ENCODE measurements at places on chromosomes 2 and 18. TPM values are rescaled to one million over a fixed set of nuclear protein-coding genes. Genes with fewer than 3 reads are reported as not detected.

DNA sequence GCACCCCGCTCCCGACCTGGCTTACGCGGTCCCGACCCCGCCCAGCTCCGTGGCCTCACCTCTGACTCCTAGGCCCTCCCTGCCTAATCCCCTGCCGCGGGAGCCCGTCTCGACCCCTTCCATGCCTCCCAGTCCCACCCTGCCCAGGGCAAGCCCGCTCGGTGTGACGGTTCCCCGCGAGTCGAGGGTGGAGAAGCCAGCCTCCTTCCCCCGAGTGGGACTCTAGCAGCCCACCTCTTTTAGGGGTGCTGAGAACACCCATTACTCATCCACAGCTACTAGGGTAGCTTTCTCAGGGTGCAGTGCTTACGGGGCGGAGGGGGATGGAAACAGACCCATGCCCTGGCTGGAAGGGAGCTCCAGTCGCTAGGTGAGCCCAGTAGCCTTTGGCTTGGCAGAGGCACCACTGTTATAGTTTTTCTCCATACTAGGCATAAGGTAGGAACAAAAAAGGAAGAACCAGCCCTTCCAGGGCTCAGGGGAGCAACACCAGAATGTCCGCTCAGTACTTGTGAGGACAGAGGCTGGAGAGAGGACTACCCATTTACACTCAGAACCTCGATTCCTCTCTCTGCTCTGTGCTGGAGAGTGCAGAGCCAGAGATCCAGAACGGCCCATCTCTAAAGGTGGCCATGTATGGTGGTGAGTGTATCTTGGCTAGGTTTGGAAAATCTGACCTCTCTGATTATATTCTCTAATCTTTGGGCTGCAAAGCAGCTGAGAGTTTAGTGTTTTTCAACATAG is 606 bp downstream of the AGBL5 start:
- DNase-seq, result no peak

SRD5A2 gene
- polyA plus RNA-seq, result not detected

GRCh38 chr18:46333431-46334135 is 229.4 kb downstream of the HAUS1 start:
- peak; percentile 52 for DNase-seq

GRCh38 chr2:10282611-10283105 is 20.0 kb upstream of the HPCAL1 start:
- no peak for DNase-seq

DNA sequence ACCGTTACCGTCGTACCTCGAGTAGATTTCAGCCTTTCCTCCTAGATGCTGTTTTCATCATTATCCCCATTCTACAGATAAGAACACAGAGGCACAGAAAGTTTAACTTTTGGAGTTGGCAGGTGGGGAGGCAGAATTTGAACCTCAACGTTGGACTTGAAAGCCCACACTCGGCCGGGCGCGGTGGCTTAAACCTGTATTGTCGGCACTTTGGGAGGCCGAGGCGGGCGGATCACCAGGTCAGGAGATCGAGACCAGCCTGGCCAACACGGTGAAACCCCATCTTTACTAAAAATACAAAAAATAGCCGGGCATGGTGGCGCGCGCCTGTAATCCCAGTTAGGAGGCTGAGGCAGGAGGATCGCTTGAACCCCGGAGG is 11.5 kb downstream of the CATIP start:
- no peak for DNase-seq

CLIP4 gene
- polyA plus RNA-seq, result 18.8 TPM

AQP4 gene
- polyA plus RNA-seq, result 0.61 TPM

FSHR gene
- polyA plus RNA-seq, result 0.74 TPM

DNA sequence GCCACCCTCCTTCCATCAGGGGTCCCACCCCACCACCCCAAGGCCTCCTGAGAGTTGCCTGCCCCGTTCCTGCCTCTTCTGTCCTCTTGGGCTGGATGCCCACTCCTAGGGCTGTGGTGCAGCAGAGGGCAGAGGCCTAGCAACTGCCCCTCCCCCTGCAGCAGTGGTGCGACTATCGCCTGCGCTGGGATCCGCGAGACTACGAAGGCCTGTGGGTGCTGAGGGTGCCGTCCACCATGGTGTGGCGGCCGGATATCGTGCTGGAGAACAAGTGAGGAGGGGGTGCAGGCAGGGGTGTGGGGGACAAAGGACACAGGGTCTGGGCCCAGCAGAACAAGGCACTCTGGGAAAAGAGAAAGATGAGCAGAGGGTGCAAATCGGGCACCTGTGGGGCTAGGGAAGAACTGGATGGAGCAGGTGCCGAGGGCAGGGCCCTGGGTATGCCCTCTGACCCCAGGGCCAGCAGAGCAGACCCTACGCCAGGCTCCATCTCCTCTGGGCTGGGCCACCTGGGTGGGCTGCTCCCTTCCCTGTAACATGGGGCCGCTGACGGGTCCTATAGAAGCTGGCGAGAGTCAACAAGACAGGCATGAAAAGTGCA is 1.0 kb downstream of the CHRNG start:
- DNase-seq, result no peak

GRCh38 chr2:190044866-190045265 is 17.7 kb downstream of the MSTN start:
- DNase-seq, result no peak

GRCh38 chr2:163953390-163953907 is 217.6 kb upstream of the FIGN start:
- DNase-seq, result no peak

- no peak for DNase-seq
Measured at GRCh38 chr18:45102863-45103262, 422.2 kb downstream of the SETBP1 start.

- no peak for DNase-seq
Measured at GRCh38 chr2:120037995-120038541, 25.2 kb downstream of the EPB41L5 start.

DNA sequence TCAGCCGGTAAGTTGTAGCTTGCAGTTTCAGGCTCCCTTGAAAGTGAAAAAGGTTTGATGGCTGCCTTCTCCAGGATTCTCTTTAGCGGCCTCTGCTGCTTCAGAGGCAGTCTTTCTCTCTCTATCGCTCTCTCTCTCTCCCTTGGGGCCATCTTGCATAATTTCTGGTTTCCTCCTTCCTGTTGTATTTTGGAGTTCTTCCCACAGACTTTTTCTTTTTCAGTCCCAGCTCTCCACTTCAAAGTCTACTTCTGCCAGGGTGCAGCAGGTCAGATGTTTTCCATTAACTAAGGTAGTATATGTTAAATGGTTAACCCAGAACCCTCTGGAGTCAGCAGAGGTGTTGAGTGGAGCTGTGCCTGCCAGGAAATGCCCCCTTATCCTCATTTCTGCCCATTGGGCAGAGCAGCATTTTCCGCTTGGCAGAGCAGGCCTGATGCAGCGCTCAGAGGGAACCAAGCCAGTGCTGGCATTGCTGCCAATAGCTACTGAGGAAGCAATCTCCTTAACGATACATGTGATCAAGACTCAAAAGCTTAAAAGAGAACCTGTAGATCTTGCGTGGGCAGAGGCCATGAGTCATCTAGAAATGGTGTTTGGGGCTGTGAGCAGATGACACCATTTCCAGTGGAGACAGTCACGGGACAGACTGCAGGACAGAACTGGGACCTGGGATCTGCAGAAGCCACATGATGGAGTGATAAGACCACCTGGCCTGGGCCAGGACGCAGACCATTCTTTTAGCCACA is 20.8 kb downstream of the DBI start:
- peak; percentile 85 for DNase-seq

ANO7 gene
- polyA plus RNA-seq, result 1.0 TPM

KCNE4 gene
- polyA plus RNA-seq, result 5.1 TPM

DNA sequence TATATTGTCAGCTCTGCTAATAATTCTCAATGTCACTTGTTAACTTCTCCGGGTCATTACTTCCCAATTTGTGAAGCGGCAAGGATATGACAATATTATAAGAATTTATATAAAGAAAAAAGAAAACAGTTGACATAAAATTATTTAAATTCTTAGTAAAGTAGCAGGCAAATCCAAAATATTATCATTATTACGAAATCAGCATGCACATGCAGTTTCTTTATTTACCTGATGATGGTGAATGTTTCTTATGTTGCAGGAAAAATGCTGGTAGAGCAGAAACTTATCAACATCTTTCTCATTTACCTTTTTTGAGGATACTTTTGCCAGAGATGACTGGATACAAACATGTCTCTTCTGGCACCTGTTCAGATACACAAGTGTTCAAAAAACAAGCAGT is 38.1 kb downstream of the SRBD1 start:
- no peak for DNase-seq

GRCh38 chr2:790081-790480 is 112.9 kb upstream of the TMEM18 start:
- no peak for DNase-seq

DNA sequence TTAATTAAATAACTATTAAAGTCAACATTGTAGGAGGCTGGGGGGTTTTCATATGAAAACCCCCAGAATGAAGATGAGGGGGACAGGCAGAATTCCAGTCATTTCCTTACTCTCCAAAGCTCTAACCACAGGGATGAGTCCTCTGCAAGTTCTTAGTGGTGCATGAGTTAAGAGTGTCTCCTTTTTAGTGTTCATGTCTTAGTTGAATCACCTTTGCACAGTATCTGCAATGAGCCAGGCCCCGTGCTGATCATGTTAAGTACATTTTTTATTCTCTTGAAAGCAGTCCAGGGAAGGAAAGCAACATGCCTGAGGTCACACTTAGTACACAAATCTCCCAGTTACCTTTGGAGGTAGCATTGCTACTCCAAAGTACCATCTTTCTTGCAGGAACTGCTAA is 25.7 kb upstream of the MSGN1 start:
- no peak for DNase-seq

RBM44 gene
- 0.69 TPM for polyA plus RNA-seq

KCNIP3 gene
- 7.8 TPM for polyA plus RNA-seq

ATP8B1 gene
- polyA plus RNA-seq, result 3.6 TPM

REG3A gene
- polyA plus RNA-seq, result not detected

DNA sequence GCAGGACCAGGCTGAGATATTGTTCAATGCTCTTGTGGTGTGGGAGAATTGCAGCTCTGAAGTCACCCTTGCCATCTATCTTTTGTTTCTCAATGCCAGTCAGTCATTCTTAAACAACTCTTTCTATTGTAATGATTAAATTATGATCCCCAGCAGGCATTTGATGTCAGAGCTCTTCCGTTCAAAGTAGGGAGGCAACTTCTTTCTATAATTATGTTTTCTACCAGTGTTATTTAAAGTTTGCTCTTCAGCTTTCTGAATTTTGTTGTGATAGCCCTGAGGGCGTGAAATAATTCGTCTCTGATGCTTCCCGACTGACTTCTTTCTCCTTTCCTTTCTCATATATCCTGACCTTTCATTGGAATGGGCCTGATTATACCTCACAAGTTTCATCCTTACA is 161.4 kb upstream of the KLHL14 start:
- no peak for DNase-seq

DNA sequence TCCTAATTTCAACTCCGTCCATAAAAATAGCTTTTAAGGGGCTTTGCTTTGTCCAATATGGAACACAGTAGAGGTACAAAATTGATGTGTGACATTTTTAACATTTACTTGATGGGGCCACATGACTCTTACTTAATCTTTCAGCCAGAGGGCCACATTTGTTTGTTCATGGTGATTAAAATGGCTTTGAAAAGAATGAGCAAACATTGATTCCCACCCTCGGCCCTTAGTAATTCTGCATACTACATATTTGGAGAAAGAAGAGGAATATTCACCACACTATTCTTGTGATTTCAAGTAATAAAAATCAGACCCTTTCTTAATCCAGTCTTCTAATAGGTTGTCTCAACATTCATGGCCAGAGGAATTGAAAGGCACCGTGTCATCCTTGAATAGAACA is 17.5 kb downstream of the ARPC2 start:
- DNase-seq, result no peak

DNA sequence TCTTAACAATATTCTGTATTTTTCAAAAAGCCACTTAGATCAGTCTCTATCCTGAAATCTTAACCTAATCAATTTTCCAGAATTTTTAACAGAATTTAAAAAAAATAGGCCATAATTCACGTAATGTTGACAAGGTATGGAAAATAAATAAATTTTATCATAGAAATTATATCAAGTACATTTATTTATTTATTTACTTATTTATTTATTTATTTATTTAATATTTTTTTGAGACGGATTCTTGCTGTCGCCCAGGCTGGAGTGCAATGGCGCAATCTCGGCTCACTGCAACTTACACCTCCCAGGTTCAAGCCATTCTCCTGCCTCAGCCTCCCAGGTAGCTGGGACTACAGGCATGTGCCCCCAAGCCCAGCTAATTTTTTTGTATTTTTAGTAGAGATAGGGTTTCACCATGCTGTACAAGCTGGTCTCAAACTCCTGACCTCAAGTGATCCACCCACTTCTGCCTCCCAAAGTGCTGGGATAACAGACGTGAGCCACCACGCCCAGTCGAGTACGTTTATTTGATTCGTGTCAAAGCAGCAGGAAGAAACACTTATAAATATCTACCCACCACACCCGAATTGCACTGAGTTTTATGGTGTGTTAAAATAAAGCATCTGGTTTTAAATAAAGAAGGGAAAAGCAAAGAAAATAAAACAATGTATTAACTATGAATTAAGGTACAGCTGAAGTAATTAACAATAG is 60.1 kb downstream of the DSC3 start:
- no peak for DNase-seq

DNA sequence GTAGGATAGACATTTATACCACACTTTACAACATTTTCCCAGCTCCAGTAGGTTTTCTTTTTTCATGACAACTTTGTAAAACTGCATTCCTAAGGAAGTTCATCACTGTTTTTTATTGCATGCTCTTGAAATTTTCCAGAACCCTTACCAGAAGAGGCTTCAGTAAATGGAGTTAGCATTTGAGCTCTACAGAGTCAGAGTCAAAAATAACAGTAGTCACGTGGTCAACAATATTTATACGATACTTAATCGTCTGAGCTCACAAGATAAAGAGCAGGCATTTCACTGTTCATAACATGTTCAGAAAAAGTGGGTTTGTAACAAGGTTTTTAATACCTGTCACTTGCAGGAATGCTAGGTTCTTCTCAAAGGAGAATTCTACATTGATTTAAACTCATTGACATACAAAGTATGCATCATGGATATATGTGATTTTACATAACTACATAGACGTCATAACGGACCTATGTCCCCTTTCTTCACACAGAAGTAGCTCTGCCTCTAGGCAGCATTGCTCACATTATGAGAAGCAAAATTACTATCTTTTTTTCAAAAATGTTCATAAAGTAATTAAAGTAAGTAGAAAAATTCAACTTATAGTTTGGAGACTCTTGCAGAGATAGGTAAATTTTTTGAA is 187.0 kb upstream of the COL3A1 start:
- peak; percentile 67 for DNase-seq

DNA sequence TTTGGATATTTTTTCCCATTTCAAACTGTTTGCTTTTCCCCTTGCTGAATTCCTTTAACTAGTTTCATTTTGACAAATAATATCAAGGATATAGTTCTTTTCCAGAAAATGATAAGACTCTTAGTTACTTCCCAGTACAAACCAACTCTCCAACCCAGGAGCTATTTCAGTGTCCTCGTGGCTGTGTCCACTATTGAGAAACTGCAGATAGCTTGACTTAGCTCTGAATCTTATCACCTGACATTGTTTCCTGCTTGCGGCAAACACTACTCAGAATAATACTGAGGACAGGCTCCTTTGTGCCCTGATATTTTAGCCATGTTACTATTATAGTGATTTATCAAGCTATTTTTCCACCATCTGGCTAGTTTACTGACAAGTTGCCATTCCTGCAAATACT is 74.6 kb downstream of the KLF7 start:
- DNase-seq, result no peak

Data from muscle of back (tissue), 13 donors.